ENCODE measurements at places on chromosomes 4 and X. TPM values are rescaled to one million over a fixed set of nuclear protein-coding genes. Genes with fewer than 3 reads are reported as not detected.
A peak's percentile ranks its signal among the peaks of the same experiment; 100 is the strongest.

DNA sequence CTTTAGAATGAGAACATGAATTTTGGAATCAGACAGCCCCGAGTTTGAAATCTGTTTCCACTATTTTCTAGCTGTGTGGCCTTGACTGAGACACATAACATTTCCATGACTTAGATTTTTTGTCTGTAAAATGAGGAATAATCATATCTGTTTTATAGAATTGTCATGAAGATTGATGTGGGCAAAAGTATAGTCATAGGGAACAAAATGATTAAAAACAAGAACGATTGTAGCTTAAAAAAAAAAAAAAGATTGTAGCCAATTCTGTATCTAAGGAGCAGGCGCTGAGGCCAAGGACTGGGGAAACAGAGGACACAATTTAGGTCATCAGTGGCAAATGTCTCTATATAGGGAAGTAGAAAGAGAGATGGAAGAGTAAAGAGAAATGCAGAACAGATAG lies 201.6 kb upstream of the C1QTNF7 start:
- no peak for DNase-seq

GRCh38 chrX:130034178-130034577 lies 51.7 kb downstream of the BCORL1 start:
- DNase-seq, result no peak

DNA sequence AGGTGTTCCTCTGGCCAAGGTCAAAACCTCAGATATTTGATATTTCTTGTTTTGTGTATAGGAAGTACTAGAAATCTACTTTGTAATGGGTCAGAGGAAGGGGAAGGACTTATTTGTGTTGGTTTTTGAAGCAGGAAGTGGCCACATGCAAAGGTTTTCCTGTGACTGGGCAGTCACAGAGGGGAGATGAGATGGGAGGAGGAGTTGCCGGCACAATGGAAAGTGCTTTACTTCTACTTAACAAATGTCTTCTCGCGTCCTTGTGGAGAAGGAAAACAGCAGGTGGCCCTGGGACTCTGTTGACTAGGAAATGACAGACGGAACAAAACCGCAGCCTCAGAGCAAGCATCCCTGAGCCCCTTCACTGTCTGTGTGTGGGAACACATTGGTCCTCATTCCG lies 46.6 kb downstream of the SHROOM2 start:
- peak; percentile 27 for DNase-seq

Gene C4orf50
- not detected for total RNA-seq

Gene SLC2A9
- total RNA-seq, result 0.92 TPM

- peak; percentile 56 for DNase-seq
These were observed 68.3 kb downstream of the ABLIM2 start for GRCh38 chr4:8090312-8090711.

- DNase-seq, result no peak
These were observed 60.8 kb upstream of the TMEM33 start for GRCh38 chr4:41874398-41874797.

Gene CYLC1
- total RNA-seq, result not detected

DNA sequence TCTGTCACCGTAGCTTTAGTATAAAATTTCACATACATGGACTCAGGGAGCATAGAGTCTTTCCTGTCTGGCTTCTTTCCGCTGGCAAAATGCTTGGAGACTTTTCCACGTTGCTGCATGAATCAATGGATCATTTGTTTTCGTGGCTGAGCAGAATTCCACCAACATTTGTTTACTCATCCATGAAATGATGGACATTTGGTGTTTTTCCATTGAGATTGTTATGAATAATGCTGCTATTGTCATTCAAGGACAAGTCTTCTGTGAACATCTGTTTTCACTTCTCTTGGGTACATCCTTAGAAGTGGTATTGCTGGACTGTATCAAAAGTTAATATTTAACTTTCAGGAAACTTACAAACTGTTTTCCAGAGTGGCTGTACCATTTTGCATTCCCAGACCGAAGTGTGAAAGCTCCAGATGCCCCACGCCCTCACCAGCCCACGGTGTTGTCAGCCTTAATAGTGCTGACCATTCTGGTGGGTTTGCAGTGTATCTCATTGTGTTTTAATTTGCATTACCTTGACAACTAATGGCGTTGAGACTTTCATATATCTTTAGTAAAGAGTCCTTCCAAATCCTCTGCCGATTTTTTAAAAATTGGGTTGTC lies 5.8 kb upstream of the TMEM271 start:
- DNase-seq, result no peak

DNA sequence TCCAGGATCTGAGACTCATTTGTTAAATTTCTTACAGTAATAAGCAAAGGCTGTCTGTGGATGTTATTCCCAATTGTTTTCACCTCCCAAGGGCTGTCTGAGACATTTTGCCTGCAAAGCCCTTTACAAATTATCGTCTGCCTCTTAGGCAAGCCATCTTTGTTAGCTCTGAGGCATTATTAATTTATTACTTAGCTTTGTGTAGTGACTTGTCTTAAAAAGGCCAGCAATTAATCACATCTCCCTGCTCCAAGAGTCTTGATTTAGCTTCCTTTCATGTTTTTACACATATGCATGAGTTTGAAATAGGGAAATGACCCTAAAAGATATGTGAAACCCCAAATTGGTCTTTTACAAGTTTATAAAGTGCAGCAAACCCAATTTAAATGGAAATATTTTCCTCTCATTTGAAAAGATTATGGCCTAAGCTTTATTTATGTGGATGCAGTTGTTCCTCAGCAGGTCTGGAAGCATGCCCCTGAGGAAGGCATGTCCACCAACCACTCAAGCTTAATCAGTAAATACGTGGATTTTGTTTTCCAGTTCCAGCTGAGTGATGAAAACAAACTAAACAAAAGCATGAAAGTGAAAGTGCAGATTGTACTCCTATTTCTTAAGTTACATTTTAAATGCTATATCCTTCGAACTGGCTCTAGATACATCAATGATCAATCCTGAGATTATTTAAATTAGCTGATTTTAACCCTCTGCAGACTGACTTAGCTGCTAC lies 173.6 kb upstream of the LNX1 start:
- DNase-seq, result no peak

DNA sequence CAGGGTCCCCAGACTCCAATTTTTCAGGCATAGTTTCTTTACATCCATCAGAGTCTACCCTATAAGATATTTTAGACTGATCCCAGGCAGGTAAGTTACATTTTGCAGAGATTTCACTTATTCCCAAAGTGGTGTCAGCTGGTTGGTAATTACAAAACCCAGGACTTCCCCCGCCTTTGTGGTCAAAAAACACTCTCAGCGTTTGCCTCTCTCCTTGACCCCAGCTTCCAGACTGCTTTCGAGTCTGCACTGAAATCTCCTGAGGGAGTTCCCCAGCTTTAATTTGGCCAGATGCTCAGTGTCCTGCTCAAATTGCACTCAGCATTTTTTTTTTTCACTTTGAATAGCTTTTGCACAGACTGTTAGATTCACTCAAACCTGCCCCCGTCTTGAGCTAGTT lies 11.2 kb upstream of the AMOT start:
- no peak for DNase-seq
